Renal cortical epithelial cell (primary cell): ENCODE measurements at places on chromosomes 3 and 15.

GRCh38 chr15:70340494-70340870, 242.8 kb upstream of the TLE3 start:
- no peak for DNase-seq

GRCh38 chr3:82163907-82164520, 402.6 kb upstream of the GBE1 start:
- peak; percentile 22 for DNase-seq

DNA sequence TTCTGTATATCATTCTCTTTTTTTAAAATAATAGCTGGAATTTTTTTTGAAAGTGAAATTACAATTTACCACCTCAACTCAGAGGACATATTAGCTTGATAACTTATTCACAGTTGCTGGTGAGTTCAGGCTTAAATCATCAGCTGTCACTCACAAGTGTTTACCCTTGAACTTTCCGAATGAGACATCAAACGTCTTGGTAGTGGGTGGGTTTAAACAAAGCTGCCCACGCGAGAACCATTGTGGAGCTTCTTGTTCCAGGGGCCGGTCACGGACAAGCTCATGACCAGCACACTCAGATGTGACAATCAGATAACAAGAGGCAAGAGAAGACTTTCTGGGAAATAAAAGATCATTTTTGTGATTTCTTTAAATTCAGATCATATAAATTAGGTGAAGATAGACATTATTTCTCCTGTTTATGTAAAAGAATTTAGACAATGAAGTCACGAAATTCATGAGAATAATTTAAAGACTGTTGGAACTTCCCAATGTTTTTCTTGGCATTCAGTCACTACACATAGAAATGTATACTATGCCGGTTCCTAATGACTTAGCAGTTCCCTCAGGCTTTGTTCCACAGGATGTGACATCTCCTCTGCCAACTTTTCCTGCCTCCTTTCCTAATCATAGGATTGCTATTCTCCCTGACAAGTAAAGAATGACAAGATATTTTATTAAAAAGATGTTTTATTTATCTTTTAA, 29.3 kb downstream of the BTD start:
- peak; percentile 80 for DNase-seq

GRCh38 chr3:72571638-72572114, 276.6 kb downstream of the SHQ1 start:
- DNase-seq: peak; percentile 20

DNA sequence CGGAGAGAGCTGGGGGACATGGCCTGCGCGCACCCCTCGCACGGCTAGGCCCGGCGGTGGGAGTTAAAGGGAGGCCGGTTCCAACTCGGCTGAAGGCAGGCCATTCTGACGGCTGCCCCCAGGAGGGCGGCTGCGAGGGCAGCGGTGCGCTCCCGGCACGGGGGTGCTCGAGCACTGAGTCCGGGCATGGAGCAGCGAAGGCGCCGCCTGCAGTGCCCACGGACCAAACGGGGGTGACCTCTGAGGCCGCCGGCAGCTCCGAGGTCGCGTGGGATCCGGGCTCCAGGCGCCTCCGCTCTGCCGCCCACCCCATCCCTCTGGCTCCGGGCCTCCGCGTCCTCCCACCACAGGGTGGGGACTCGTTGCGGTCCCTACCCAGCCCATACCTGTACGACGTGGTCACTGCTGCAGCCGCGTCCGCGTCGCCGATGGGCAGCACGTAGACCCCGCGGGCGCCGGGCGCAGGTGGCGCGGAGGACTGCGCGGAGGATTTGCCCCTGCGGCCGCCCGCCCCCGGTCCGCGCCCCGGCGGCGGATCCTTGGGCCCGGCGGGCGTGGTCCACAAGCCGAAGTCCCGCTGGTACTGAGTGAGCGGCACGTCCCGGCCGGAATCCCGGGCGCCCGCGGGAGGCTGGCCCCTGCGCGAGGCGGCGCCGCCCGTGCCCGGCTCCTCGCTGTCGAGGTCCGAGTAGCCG, 469 bp downstream of the MAP6D1 start:
- no peak for DNase-seq

GRCh38 chr15:69297642-69298353, 914 bp upstream of the PAQR5 start:
- DNase-seq: no peak

GRCh38 chr3:134697830-134698689, 47.2 kb upstream of the KY start:
- no peak for DNase-seq

- DNase-seq: no peak
Measured at GRCh38 chr15:98646546-98647025, 1.8 kb upstream of the IGF1R start.

DNA sequence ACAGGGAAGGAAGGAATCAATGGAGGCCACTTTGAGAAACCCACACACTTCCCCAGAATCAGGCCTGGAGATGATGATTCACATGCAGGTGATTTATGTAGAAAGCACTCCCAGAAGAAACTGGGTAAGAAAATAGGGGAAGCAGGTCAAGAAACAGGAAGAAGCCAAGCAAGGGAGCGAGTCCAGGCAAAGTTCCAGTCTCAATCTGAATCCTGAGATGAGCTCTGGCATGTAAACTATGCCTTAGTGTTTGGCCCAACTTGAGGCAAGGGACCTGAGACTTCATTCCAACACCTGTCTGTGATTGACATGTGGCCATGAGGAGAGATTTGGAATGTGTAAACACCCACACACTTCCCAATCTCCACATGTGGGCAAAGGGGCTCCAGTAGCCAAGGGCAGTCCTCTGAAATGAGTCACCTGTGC, 61.6 kb upstream of the CTNNB1 start:
- DNase-seq: peak; percentile 68

GRCh38 chr15:72845981-72846383, 62.4 kb upstream of the ADPGK start:
- DNase-seq: no peak

DNA sequence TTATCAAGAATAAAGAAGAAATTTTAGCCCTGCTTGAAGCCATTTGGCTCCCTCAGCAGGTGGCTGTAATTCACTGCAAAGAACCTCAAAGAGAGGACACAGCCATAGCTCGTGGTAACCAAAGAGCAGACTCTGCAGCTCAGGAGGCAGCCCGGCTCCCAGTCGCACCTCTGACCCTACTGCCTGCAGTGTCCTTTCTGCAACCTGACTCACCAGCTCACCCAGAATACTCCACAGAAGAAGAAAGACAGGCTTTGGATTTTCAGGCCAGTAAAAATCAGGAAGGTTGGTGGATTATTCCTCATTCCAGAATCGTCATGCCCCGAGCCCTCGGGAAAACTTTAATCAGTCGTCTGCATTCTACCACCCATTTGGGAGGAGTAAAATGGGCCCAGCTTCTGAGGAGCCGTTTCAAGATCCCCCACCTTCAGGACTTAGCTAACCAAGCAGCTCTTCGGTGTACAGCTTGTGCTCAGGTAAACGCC, 38.6 kb downstream of the ZBTB11 start:
- peak; percentile 9 for DNase-seq

- peak; percentile 25 for DNase-seq
Measured at GRCh38 chr15:67542420-67543347, at the start of gene MAP2K5. TSS of gene MAP2K5 (plus strand) at chr15:67542703. CDS start at chr15:67543336, 633 bp downstream.

DNA sequence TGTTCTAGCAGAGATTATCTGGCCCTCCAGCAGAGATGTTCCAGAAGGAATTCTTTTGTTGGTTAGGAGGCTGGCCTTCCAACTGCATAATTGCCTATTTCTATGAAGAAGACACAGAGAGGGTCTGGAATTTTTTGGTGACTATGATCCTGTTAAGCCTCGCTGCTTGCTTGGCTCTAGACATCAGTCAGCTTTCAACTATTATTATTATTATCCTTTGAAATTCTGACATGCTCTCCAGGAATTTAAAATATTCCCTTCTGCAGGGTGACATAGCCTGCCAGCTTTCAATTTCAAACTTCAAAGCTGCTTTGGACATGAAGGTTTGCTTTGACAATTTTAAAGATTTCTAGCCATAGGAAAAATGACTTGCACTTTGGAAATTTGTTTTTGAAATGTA, 26.3 kb upstream of the ZNF148 start:
- peak; percentile 50 for DNase-seq

DNA sequence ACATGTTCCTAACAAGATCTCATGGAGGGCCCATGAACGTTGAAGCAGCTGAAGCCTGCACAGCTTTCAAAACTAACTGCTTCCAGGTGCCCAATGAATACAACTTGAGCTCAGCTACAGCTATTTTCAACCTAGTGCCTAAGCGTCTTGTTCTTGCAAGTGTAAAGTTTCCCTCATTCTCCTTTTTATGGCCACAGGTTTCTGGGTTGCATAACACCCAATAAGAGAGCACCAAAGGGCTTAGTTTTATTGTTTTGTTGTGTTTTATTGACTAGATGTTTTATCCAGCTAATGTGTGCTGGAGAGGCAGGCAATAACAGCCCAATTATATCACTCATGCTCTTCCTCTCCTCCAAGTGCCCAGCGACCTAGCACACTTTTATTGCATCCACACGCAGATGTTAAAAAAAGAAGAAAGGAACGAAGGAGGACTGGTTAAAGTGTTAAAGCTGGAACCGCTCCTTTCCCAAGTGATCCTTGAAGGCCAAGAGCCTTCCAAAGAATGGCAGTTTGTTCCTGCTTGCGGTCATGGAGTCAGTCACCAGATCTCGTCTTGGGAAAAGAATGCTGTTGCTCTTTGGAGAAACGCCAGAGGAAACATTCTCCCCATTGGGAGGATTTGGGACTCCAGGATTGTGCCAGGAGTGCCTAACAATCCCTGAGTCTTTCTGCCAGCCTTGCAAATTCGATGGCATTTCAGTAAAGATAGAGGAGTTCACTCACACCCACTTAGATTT, 156.9 kb downstream of the MEX3B start:
- no peak for DNase-seq

GRCh38 chr3:9169956-9170850, 79.2 kb downstream of the SRGAP3 start:
- no peak for DNase-seq

DNA sequence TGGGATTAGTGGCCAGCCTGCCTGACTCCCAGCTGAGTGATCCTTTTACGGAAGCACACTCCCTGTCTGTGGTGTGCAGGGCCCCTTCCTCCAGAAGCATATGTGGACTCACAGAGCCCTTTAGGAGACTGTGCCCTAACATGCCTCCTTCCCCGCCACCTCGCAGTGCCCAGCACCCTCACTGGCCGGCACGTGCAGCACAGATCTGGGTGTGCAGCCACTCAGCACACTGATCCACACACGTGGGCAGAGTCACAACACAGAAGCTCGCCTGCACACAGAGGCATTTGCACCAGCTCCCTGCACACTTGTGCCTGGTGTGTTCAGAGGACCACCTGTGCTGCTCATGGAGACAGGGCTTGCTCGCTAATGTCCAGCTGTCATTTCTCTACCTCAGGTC, 23.6 kb upstream of the CSPG4 start:
- no peak for DNase-seq

GRCh38 chr3:31176045-31176444, 281.6 kb upstream of the GADL1 start:
- DNase-seq: no peak

DNA sequence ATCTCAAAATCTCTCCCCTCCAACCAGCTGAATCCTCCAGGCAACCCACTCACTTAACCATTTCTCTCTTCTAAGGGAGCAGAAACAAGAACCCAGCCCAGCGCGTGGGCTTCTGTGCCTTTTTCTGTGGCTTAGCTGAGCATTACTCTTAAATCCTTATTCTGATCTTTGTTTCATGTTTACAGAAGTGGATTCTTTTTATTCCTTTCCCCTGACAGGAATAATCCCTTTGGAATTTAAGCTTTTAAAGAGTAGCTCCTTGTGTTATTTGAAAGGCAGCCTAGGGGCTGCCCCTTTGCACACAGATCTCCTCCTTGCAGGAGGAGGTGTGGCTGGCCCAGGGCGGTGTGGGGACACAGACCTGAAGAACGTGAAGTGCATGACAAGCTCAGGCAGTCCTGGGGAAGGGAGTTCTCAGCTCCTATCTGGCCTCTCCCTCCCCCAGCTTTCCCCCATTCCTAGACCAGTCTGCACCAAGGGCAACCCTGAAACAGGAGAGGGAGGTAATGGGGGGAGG, 77.1 kb upstream of the UBE2E1 start:
- DNase-seq: no peak

DNA sequence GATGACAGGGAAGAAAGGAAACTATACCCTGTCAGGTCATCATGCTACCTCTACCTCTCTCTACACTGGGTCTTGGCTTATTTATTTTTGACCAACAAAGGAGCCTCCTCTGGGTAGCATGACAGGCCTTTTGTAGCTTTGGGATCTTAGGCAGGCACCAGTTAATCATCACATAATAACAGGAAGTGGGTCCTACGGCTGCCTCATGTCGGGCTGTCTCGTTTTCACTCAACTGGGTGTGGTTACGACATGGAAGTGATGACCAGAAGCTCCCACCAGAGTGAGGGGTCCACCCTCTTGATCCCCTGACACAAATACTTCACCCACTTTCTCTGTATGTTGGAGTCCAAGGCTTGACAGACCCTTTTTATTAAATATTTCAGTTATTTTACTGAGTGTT, 105.3 kb downstream of the CD47 start:
- DNase-seq: peak; percentile 42

DNA sequence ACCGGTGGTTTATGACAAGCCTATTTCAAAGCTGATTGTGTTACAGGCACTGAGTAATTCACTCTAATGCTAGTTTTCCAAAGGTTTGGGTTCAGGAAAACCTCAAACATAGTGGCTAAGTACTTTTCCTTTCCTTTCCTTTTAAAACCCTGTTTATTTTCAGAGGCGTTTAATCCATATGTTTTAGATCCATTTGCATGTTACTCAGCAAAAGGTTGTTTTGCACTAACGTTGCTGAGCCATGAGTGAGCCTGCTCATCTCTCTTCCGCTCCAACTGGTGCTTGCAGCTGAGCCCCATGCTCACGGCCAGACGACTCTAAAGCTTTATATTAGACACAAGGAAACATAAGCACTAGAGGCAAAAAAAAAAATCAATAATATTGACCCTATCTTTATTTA, 9.4 kb downstream of the CEMIP start:
- DNase-seq: no peak

- DNase-seq: no peak
Measured at GRCh38 chr3:127860211-127860696, 37.9 kb upstream of the MGLL start.

DNA sequence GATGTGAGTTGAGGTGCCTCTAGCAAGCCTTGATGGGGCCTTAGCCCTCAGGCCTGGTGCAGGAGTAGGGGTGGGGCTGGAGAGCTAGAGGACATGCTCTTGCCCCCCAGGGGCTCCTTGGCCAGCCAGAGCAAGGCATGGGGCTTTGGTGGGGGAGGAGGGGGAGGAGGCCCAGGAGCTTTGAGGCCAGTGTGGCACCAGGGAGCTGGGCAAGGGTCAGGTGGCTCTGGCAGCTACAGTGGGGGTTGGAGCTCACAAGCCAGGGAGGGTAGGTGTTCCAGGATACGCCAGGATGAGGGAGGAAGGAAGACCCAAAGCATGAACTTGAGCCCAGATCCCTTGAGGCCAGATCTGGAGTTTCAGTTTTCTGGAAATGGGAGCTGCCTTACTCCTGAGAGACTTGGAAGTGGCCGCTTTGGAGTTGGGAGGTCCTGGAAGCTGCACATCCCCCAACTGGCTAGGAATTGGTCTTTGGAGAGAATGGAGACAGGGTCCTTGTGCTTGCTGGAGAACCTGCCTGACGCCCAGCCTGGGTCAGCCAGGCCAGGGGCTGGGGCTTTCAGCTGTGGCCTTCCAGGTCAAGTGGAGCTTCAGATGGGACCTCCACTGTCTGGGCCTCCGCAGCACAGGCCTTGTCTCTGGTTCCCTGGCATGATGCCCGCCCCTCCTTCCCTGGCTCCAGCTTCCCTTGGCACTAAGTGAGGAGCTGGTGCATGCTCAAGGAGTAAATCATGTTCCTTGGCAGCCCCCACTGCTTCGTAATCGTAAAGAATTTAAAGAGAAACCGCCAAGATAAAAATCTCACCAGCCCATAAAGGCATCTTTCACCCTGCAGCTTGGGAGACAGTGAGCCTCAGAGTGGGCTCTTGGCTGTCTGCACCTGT, 8.7 kb downstream of the SEMA3F start:
- DNase-seq: peak; percentile 82

- DNase-seq: no peak
Measured at GRCh38 chr3:25818335-25818734, 28.4 kb downstream of the OXSM start.
